ENCODE measurements at places on chromosomes 7 and 10.

GRCh38 chr7:50449881-50450589, at the start of gene FIGNL1:
Gene FIGNL1, minus strand, starts transcription at chr7:50450350. Its CDS starts 3,063 bp downstream, at chr7:50447287.
- DNase-seq, result peak; percentile 94

GRCh38 chr10:101014230-101014884, 14.7 kb downstream of the LZTS2 start:
- DNase-seq, result peak; percentile 85

DNA sequence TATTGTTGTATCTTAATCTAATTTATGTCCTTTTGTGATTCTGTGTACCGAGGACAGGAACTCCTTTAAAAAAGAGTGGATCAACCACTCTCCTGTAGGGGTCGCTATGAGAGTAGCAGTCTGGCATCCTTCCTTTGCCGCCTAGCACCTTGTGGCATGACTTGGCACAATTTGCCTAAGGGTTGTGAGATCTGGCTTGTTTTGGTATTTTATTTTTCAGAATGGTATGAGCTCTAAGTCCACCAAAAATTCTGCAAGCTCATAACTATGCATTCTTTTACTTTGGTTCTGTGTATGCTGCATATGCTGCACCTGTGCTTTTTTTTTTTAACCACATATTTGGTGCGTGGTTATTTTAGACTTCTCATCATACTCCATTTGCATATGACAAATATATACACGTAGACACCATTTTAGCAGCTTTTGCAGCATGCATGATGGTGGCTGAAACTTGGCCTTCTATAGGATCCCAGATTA, 112.8 kb downstream of the CDK14 start:
- DNase-seq, result peak; percentile 74

DNA sequence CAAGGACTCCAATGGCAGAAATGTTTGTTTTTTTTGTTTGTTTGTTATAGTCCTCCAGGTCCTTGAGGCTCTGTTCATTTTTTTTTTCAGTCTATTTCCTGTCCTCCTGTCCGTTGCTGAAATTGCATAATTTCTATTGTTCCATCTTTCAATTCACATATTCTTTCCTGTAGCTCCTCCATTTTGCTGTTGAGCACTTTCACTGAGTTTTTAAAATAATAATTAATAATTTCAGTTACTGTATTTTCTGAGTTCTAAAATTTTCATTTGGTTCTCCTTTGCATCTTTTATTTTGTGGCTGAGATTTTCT, 202.3 kb upstream of the AGR3 start:
- no peak for DNase-seq

GRCh38 chr10:124742413-124743190, 1.6 kb downstream of the FAM53B start:
- DNase-seq, result peak; percentile 80

DNA sequence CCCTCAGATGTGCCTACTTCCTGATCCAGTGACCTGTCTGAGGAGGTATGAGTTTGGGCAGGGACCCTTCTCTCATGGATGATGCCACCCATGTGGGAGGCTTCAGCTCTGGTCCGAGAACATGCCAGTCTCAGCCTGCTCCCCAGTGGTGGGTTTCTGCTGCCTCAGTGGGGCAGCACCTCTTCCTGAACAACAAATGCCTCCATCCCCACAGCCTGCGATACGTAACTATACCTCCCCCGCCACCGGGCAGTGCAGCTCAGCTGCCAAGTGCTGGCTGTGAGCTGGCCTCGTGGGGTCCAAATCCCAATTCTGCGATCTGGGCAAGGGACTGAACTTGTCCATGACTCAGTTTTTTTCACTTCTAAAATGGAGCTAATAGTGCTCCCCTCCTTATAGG, 3.1 kb downstream of the GDF10 start:
- DNase-seq, result no peak

DNA sequence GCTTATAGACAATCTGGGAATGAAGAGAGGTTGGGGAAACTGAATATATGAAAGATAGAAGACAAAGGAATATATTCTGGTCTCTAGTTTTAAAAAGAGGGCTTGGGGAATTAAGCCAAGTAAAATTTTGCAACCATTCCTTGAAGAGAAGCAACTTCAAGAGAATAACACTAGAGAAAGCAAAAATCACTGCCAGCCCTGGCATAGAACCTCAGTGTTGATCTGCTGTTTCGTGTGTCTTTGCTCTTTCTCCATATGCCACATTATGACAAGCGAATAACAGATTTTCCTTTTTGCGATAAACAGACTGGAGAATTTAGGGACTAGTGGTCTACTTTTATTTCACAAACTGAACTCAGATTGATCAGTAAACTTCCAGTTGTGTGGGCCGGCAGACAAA, 132.7 kb downstream of the XPNPEP1 start:
- no peak for DNase-seq

DNA sequence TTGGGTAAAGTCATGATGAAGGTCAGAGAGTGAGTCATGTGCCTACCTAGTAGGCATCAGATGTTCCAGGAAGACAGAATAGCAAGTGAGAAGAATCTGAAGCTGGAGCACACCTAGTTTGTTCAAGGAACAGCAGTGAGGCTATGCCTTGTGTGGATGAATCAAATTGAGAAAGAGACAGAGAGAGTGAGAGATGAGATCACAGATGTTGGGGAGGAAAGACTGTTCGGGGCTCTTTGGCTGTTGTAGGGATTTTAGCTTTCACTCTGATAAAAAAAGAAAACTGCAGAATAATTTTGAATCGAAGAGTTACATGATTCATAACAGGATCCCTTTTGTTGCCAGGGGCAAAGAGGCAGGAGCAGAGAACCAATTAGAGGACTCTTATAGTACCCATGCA, 6.3 kb downstream of the LIPF start:
- no peak for DNase-seq

- no peak for DNase-seq
Observed at GRCh38 chr10:124547647-124548168, 86.1 kb downstream of the LHPP start.

- no peak for DNase-seq
Observed at GRCh38 chr10:20986049-20986448, 88.9 kb upstream of the NEBL start.

DNA sequence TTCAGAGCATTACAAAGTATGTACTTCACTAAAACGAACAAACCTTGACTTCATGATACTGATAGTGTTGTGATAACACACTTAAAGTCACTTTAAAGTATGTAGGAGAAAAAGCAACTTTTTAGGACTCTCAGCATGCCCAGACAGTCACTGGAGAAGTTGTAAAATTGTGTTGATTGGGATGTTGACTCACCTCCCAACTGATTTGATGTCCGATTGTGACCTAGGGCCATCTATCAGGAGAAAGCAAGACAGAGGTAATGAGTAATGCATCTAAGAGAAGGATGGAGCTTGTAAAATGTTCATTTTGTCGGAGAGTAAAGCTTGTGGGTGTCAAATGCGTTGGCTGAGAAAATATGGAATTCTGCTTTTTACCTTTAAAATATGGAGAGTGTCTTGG, 135.4 kb upstream of the SEMA3D start:
- no peak for DNase-seq

DNA sequence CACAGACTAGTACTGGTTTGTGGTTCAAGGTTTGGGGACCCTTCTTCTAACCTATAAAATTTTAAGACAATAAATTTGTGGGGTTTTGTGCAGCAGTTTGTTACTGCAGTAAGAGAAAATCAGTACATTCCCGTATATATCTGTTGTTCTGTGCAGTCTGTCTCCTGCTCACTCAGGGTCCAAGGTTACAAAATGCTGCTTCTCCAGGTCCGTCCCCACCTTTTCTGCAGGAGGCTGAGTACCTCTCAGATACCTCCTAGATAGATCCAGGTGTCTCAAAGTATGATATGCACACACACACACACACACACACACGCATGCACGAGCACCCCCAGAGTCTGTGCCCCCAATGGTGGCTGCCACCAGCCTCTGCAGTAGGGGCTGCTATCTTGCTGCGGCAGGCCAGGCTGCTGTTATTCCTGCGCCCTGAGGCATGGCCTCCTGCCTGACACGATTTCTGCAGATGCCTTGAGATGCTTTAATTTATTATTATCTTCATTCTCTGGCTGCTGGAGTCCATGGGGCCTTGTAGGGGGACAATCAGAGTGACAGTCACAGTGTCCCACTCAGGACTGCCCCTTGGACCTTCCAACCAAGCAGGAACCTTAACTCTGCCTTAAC, 25.2 kb upstream of the ASL start:
- no peak for DNase-seq

DNA sequence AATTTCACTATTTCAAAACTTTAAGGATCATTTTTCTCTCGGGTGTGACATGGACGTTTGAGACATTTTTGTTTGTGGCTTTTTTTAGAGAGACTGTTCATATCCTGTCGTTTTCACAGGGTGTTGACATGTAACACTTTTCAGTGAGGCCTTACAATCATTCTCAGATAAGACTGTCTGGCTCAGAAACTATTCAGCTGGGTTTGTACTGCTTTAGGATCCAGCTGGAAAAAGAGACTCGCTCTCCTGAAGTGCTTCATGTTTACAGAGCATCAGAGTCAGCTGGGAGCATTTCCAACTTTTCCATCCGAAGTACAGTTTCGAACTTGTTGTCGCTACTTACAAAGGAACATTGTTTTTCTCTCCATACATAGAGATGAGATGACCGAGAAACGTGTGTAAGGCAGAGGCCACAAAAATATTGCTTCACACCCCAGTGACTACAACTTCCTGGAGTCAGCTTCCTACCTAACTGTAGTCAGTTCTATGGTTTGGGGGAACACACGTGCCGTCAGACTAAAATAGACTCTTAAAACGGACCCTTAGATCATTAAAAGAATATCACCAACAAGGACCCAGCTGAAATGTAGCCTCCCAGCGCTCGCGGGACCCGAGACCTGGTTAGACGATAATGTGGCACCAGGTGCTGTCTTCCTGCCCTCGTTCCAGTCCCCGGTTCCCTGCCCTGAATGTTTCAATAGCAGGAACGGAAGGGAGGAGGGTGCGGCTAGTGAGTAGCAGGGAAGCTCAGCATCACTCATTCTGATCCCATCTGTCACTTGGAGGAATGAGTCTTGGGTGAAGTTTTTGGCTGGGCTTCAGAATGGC, 78.0 kb downstream of the MKI67 start:
- DNase-seq, result peak; percentile 77

- DNase-seq, result no peak
Observed at GRCh38 chr7:151732834-151733592, 143.9 kb downstream of the PRKAG2 start.

GRCh38 chr7:44285561-44285960, 39.8 kb downstream of the CAMK2B start:
- DNase-seq, result no peak

- no peak for DNase-seq
Observed at GRCh38 chr10:124394583-124394982, 24.1 kb downstream of the OAT start.

DNA sequence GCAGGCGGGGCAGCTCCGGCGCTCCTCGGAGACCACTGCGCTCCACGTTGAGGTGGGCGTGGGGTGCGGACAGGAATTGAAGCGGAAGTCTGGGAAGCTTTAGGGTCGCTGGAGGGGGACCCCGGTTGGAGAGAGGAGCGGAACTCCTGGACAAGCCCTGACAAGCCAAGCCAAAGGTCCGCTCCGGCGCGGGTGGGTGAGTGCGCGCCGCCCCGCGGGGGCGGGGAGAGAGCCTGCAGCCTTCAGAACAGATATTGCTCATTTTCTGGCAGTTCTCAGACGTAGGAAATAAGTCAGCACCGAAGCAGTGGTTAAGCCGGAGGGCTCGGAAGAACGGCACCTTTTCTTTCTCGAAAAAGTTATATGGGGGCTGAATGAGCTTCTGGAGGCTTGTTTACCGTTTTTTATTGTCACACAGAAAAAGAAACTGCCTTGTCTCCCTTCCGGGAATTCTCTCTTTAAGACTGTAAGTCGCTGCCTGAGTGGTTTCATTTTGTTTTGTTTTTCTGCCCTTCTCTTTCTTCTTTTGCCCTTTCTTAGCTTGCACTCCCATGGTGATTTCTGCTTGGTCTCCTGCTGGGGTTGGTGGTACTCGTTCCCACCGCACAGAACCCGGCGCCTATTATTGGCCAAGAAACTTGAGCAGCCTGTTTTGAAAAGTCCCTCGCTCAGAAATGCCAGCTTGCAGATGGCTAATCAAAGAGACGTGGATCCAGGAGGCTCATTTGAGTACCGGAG, 732 bp downstream of the FAS start:
- DNase-seq, result peak; percentile 78

DNA sequence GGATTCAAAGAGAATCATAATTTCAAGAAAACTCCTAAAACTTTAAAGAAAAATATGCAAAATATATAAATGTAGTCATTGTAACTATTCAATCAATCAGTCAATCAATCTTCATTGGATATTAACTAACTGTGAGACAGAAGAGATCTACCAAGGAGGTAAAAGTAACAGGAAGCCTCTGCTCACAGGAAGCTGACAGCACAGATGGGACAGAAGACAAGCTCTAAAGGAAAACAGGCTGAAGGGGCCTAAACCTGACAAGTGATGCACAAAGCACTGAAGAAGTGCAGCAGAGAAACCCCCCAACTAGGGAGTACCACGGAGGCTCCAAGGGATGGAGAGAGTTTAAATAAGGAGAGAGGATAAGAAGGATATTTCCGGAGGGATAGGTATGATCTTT, 173.0 kb downstream of the SKAP2 start:
- peak; percentile 36 for DNase-seq

GRCh38 chr10:116444527-116445142, 17.0 kb downstream of the PNLIPRP3 start:
- peak; percentile 67 for DNase-seq

DNA sequence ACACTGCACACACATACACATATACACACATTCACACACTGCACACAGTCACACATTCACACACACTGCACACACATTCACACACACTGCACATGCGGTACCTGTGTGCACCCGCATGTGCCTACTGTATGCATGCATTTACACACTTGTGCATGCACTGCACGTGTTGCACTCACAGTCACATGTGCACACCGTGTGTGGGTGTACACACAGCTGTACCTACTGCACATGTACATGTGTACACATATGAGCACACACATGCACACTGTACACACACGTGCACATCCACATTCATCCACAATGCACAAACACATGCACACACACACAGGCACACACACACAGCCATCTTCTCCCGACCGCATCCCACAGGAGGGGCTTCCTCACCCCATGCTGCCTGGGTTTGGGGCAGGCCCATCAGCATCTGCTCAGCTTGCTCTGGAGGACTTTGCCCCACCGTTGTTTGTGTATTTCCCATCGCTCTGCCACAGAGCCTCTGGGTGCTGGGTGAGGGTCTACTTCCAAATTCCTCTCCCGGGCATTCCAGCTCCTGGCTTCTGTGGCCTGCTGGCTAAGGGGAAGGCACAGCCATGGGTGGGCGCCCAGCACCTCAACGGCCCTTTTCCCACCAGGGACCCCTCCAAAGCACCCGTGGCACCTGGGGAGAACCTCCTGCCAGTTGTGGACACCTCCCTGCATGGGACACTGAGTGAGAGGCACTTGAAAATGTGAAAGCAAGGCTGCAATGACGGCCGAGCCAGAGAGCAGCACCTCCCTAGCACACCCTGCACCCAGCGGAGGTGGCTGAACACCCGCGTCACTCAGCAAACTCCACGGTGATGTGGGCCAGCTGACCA, 324.3 kb downstream of the PTPRN2 start:
- no peak for DNase-seq

GRCh38 chr10:66982792-66983474, 57.1 kb downstream of the LRRTM3 start:
- DNase-seq, result no peak
